ENCODE measurements at places on chromosomes 4 and X.

DNA sequence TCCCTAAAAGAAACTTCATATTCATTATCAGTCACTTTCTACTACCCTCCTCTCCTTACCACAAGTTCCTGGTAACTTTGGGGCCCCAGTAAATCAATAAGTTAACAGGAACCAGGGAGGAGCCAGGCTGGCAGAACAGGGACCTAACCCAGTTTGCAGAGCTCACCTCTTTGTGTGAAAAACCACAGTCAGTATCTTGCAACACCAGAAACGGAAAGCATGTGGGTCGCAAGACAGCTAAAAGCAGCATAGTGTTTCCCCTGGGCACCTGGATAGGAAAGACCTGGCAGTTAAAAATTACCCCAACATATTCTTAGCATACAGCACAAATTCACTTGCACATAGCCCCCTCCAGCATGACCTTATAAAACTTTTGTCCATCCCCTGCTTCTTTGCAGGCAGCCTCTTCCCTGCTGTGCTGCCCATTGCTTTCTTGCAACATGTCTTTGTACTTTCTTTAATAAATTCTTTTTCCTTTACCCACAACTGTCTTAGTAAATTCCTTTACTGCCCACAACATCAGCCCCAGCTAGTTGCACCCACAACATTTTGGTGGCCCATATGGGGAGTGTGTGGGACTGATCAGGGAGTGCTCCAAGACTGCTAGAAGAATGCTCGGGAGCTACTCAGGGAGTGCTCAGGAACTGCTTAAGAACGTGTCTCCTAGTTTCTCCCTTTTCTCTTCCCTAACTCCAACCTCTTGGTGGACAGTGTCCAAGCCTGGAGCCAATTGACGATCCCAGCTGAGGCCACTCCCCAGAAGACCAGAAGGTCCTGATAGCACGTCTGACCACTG is 83.4 kb downstream of the MSN start:
- peak; percentile 9 for DNase-seq

DNA sequence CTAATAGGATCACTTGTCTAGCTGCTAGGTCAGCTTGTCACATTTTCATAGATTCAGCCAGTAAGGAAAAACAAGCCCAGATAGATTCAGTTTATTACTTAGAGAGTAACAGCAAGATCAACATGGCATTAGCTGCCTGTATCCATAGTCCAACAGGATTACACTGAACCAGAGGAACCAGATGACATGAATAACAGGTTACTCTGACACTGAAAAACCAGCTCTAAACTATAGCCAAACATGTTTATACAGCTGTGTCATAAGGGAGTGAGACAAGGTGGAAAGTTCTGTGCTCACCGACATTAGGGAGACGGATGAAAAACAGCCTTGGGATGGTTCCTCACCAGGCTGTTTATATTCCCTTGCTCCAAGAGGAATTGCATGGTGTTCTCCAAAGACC is 102.9 kb upstream of the EOLA2 start:
- no peak for DNase-seq

GRCh38 chr4:168557658-168558057 is 60.8 kb downstream of the PALLD start:
- no peak for DNase-seq

GRCh38 chrX:71169586-71169985 is 24.9 kb downstream of the NLGN3 start:
- no peak for DNase-seq

DNA sequence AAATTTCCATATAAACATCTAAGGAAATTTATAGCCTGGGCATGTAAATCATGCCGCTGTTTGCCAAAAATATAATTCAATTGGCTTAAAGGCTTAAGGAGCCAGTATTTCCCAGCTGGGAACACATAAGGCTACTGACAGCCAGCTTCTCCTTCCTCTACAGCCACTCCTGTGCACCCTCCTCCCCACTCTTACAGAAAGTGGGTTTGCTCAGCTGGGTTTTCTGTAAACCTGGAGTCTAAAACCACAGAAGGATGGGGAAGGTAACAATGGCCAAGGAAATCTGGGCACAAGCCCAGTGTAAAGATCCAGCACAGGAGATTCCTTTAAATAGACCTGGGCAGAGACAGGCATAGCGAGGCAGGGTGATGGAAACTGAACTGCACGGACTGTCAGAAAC is 18.5 kb downstream of the ACSL1 start:
- no peak for DNase-seq

GRCh38 chrX:42219231-42219630 is 295.9 kb upstream of the CASK start:
- no peak for DNase-seq

- no peak for DNase-seq
Observed at GRCh38 chr4:19187691-19188090, 1064.0 kb upstream of the SLIT2 start.

GRCh38 chr4:40234519-40235039 is 37.7 kb downstream of the RHOH start:
- DNase-seq = no peak

DNA sequence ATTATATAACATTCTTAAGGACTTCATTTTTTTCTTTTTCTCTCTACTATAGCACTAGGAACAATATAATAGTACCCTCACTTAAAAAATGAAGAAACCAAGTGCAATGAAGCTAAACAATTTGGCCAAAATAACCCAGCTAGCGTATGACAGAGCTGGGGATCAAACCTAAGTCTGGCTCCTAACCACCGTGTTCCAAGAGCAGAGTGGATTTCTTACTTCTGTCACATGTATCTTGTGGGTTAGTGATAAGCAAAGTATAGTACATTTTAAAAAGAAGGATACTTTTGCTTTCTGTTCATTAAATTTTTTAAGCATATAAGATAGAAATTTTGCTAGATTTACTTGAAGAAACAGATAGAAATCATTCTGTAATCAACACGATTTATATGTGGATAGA is 11.5 kb downstream of the LIMCH1 start:
- no peak for DNase-seq

DNA sequence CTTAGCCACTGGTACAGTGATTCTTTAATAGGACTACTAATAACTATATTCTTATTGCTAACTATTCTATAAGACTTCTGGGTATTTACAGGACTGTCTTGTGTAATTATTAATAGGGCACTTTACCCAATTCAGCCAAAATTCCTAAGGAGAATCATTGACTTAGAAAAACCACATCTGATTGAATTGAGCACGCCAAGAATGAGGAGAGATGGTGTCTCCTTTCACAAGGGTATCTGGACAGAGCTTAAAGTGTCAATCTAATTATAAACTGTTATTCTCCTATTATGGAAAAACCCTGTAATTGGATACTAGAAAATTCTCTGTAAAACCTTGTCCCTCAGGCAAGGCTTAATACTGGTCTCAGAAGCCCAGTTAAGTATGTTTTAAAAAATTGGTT is 111.1 kb upstream of the TLL1 start:
- no peak for DNase-seq

- no peak for DNase-seq
Observed at GRCh38 chrX:107851215-107851614, 25.5 kb downstream of the MID2 start.

DNA sequence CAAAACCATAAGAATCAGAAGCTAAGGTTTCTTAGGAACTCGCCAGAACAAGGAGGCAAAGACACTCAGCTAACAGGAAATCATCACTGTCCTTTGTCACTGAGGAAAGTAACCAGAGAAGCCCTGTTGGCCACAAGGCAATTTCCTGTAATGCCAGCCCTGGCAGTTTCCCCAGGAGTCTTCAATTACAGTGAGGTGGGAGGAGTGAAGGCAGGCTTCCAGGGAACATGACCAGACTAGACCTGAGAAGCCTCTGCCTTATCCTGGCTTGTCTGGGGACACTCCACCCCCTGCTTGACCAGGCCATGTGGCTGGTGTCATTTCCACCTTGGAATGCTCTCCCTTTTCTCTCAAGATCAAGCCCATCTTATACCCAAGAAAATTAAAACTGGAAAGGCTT is 125.3 kb downstream of the COL4A6 start:
- no peak for DNase-seq

- no peak for DNase-seq
Observed at GRCh38 chr4:78928835-78929234, 10.4 kb downstream of the PAQR3 start.

All from activated CD4-positive, alpha-beta T cell treated with anti-CD3 and anti-CD28 coated beads, Interleukin-2, amount 50 U/mL, for 4 hours (primary cell).